Osteoblast (primary cell): ENCODE measurements at places on chromosomes 3 and 15. TPM values are rescaled to one million over a fixed set of nuclear protein-coding genes. Genes with fewer than 3 reads are reported as not detected.
A peak's percentile ranks its signal among the peaks of the same experiment; 100 is the strongest.

SRGAP3 gene
- total RNA-seq: 2.5 and 4.7 TPM in 2 replicates

CLDN18 gene
- not detected in 2 replicates for total RNA-seq

AMOTL2 gene
- total RNA-seq: 205 and 300 TPM in 2 replicates

UNC13C gene
- under 0.01 TPM in 1 of 2 replicates, not detected in the other for total RNA-seq

NMB gene
- total RNA-seq: 6.9 and 8.5 TPM in 2 replicates

GPR160 gene
- 0.29 TPM in 1 of 2 replicates, not detected in the other for total RNA-seq

- DNase-seq: no peak
Measured at GRCh38 chr3:22565393-22565792, 637.7 kb upstream of the UBE2E2 start.

DNA sequence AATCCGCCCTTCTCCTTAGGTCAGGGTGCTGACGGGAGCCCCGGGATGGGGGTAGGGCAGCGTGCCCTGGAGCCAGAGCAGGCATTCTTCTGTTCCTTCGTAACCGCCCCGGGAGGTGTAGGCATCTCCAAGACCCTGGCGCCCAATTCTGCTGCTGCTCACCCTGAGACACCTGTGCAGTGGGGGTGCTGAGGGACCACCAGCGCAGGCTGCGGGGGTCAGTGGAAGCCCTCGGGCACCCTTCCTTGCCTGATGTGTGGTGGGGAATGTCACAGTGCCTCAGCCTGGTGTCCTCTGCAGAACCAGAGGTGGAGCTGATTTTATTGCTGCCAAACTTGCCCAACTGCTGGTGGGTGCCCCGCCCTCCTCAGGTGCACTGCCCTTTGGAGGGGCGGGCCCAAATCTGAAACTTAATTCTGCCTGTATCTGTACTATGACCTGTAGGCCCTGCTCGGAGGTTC lies 7.3 kb downstream of the CSK start:
- DNase-seq: no peak

DNA sequence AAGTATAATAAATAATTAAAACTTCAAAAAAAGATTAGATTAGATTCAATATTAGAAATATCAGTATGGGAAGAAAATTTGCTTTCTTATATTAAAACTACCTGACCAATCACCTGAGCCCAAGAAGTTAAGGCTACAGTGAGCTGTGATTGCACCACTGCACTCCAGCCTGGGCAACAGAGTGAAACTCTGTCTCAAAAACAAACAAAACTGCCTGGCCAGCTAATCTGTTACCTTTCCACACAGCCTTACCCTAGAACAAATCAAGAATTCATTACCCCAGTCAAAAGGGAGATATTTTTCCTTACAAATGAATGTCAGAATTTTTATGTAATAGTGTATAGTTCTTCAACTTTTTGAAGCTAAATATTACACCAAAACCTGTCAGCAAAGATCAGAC lies 117.0 kb upstream of the MANF start:
- no peak for DNase-seq

- DNase-seq: no peak
Measured at GRCh38 chr15:73240866-73241499, 127.8 kb downstream of the HCN4 start.

GRCh38 chr3:193023218-193023617 lies 105.6 kb upstream of the MB21D2 start:
- no peak for DNase-seq

GRCh38 chr15:58980351-58980939 lies 7.0 kb upstream of the RNF111 start:
- DNase-seq: peak; percentile 30

DNA sequence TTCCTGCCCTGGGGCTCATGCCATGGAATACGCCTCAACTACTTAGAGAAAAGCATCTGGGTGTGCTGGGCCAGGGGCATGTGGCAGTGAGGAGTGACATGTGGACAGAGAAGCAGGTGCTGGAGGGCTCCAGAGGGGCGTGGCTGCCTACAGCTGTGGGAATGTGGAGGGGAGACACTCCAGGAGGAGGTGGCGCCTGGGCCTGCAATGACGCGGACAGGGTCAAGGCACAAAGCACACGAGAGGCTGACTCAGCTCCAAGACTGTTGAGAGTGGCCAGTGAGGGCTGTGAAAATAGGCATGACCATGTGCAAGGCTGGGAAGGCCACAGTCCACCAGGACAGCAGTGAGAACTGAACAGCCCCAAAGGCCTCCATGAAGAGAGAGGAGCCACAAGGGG lies 48.5 kb downstream of the PTH1R start:
- peak; percentile 89 for DNase-seq

DNA sequence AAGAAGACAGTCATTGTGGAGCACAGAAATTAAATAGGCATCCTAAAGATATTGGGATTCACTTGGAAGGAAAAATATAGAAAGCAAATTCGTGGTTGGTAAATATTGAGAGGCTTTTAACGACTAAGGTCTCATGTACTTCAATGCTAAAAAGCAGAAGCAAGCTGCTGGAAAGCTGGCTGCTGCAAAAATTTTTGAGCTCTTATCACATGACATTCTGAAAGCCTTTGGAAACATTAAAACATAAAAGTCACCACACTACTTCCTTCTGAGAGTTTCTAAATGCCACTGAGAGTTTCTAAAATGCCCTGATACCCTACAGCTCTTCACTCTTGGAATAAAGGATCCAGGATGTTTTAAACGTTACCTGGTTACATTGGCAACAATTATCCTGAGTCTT lies 39.0 kb upstream of the CBLB start:
- DNase-seq: no peak

GRCh38 chr15:43420876-43421275 lies 50.0 kb downstream of the TUBGCP4 start:
- no peak for DNase-seq

DNA sequence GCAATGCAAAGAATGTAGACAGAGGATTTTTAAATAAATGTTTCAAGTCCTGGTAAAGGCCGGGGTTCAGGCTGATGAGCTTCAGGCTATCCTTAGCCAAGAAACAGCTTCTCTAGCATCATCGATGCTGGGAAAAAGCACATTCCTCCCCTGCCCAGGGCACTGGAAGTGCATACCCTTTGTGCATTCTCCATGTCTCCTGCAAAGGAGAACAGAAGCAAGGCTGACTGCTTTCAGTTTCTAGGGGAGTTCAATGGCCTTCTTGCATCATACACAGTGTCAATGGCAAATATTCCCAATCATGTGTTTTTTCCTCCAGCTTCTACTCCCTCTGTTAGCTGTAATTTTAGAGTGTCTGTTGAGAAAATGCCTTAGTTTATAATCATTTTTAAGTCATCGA lies 59.9 kb downstream of the GPR176 start:
- DNase-seq: no peak
